ENCODE measurements at places on chromosomes 7 and 10.

DNA sequence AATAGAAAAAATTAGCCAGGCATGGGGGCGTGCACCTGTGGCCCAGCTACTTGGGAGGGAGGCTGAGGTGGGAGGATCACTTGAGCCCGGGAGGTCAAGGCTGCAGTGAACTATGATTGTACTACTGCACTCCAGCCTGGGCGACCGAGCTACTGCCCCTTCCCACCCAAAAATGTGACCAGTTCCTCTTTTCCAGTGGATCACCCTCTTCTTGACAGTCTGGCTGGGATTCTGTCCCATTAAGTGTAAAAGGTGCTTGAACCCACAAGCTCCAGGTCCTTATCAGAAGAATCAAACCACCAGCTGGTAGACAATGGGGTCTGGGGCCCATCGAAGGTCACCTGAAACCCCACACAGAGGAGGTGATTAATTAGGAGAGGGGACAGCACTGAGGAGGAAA is 14.1 kb downstream of the ATXN7L1 start:
- no peak for DNase-seq

DNA sequence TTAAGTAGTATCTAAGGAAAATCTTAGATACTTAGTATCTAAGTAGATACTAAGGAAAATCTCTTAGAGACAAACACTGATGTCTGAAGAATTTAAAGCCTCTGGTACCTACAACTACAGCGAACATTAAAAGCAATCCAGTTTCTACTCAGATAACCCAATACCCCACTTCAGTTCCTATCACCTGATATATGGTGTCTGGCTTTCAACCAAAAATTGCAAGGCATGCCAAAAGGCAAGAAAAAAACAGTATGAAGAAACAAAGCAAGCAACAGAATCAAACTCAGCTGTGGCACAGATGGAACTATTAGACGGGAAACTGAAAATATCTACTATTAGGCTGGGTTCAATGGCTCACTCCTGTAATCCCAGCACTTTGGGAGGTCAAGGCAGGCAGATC is 31.1 kb downstream of the ARHGAP12 start:
- no peak for DNase-seq

DNA sequence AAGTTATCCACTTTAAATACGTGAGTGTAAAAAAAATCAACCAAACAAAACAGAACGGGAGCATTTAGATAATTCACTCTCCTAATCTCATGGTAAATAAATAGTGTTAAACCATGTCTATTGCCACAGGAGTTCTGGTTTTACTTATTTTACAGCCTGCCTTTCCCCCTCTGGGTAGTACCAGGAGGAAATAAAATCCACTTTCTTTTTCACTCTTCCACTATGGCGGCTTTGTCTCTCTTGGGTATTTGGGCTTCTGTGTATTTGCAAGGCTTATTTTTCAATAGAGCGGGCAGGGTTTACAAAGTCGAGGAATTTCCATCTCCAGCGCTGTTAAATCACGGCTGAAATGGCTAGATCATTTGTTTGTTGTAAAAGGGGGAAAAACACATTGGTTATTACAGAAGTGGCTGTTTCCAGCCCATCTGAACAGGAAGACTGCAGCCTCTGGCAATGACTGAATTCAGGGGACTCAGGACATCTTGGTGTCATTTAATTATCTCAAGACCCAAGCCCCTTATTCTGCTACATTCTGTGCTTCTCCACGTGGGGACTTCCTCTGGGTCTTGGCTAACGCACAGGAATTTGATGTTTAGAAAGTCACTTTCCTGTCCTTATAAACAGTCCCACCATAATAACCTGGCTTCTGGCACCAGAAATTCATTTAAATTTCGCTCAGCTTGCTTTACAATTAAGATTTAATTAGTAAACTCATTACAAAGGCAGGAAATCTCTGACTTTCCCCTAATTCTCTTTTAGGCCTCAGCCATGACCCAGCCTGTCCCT is 323.9 kb downstream of the GATA3 start:
- DNase-seq: no peak

- no peak for DNase-seq
Observed at GRCh38 chr7:102453319-102453718, 11.3 kb downstream of the ALKBH4 start.

DNA sequence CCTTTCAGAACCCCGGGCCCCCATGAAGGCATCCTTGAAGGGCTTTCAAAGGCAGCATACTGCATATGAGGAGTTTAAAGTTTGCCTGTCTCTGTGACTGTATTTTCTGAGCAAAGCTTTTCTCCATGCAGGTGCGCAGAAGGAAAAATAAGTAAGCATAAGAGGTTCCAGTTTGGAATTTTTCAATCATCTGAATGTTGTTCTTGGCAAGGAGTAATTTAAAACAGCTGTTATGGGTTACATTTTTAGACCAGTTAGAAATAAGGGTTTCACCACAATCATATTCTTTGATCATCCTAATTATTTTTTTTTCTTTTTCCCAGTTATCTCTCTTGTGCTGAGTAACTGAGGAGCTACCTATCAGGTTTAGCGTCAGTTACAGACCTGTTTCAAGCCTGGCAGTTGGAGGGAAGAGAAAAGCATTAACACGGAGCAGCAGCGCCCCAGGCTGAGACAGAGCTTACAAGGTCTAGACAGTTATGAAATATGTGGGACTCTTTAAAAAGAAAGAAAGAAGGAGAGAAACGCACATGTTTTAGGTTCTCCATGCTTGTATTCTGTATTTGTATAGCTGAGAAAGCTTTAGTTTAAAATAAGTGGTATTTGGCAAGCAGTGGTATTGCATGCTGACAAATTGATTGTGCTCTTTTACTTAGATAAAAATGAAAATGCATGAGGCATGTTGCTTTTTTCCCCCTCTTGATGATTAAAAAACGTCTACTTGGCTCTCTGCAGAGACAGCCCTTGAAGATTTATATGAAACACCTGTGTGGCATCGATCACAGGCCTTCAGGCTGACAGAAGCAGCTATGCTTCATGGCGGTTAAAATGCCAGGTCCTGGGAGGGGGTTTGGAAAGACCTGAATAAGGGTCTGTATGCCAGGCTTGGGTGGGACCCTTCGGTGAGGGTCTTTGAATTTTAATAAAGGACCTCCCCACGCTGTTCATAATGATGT is 157.6 kb downstream of the GRK5 start:
- DNase-seq: no peak

DNA sequence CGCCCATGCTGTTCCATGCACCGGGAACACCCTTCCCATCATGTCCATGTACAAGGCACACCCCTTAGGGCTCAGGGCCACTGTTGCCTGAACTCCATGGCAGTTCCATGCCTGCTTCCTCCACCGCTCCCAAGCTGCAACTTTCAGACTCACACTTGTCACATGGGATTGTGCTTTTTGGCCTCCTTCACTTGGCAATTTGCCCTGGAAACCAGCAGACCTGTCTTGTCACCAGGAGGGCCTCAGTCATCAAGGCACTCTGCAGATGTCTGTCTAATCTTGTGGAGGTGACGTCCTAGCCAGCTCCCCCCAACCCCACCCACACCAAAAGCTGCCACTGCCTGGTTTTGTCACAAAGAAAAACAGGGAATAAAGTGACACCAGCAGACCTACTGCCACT is 47.5 kb downstream of the CARD11 start:
- DNase-seq: no peak

GRCh38 chr7:38189231-38189938 is 11.3 kb downstream of the STARD3NL start:
- no peak for DNase-seq

DNA sequence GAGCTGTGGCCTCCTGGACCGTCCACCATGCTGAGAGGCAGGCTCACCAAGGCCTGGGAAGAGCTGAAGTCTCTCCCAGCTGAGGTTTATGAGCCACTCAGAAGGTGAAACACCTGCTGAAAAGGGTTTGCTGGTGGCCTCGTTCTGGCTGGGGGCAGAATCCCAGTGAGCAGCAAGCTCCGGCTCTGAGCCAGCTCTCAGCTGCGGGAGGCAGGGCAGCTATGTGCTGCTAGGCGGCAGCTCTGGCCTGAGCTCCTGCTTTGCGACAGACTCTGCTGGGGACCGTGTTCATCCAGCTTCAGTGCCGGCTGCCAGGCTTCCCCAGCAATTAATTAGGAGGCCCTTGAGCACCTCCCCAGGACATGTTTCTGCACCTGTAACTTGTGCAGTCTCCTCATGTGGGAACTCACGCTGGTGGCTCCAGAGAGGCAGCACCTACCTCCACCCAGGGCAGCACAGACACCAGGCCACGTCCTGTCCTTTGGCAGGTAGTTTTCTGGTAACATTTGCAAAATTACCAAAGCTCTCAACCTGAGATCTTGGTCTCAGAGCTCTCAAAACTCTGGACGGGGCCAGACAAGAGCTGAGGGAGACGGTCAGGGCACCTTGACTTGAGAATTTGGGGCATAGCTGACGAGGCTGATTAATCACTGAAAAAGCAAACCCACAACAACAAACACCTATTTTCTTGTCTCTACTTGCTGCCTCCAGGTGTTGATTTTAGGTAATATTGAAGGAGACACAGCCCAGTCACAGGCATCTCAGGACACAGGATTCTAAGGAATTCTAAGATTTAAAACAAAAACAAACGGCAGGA is 185.0 kb downstream of the TCERG1L start:
- DNase-seq: no peak

DNA sequence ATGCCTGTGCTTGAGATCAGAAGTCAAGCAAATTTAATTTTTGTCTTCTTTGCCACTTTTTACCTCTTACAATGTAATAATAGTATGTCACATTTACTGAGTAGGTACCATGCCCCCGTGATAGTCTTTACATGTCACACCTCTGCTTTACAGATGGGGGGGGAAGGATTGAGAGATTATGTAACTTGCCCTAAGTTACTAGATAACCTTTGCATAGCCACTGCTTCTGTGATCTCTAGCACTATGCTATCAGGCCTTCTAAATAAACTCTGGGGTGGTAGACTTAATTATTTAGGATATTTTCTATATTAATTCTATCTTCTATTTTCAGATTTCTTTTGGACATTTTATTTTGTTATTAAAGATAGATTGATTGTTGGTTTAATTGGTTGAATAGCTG is 514.4 kb downstream of the SUGCT start:
- no peak for DNase-seq

DNA sequence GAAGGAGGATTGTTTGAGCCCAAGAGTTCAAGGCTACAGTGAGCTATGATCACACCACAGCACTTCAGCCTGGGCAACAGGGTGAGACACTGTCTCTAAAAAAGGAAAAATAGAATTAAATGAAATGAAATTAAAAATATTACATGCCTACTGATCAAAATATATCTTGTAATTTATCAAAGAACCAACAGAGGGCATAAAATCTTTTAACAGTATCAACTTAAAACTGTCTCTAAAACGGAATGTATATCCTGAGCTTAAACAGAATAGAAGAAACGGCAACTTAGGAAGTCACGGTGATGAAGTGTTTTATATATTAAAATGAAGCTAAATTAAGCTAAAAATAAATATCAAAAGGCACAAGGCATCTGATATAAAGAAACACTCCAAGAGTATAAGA is 78.8 kb downstream of the MTPAP start:
- DNase-seq: no peak

DNA sequence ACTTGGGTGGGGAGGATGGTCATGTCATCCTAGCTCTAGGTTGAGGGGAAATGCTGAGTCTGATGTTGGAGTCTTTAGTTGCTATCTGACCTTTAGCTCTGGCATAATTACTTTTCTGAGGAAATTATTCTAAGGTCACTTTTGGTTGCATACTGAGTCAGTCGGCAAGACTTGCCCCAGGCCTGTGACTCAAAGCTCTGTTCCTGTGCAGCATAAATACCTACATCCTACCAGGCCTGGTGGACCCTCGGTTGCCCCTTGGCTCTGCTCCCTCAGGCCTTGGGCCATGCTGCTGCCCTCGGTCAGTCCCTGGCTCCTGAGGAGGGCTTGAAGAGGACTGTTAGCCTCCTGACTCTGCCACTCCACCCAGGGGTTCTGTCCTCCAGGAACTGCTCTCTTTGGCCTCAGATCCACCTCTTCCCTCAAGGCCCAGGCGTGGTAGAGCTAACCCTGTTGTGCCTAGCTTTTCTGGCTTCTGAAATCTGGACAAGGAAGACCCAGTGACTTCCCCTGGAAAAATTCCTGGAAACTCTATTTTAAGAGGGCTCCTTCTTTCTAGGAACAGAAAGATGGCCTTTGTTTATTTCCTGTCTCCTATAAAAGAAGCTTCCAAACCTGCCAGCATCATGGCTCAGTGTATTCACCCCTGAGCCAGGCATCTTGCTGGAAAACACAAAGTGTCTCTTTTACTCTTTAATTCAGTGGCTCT is 71.2 kb downstream of the TMEM178B start:
- DNase-seq: no peak

DNA sequence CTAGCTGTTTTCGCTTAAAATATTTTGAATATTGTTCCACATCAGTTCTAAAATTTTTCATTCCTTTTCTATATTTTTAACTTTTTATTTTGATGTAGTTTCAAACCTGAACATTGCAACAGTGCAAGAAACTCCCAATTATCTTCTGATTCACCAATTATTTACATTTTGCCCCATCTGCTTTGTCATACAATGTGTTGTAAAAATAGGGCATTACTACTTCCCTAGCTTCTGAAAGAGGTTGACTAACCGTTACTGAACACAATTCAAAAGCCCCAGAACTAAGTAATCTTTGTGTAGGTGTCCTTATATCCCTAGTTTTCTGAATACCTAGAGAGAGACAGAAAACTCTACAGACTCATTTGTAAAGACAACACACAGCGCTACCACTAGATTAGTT is 86.7 kb downstream of the AVL9 start:
- no peak for DNase-seq

DNA sequence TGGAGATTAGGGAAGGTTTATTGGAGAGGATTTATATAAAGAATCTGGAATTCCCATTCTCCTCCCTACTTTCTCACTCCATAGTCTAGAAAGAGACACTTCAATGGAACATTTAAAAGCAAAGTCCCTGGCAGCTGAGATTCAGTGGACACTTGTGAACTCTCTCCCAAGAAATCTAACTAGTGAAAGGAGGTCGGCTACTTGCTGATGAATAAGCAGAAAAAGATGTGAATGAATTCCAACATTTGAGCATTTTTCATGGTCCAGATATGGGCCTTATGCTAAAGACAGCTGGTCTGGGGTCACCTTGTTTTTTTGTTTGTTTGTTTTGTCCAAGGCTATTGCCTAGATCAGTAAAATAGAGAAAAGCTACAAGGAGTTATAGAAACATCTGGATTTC is 141.1 kb upstream of the LRRTM3 start:
- no peak for DNase-seq

DNA sequence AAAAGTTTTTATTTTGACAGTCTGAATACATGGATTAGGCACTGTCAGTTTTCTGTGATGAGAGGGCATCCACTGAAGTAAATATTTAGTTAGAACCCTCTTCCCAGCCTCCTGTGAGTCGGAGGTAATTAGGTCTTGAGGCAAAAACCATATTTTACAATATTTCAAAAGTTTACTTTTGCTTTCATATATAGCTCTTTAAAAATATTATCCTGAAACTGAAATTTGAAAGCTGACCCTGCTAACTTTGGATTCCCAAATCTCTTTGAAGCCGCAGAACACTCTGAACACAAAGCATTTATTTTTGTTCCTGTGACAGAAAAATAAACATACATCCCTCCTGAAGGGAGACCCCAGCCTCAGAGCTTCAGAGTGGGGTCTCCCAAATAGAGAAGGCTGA is 317.4 kb downstream of the KIF20B start:
- no peak for DNase-seq

- peak; percentile 21 for DNase-seq
Observed at GRCh38 chr7:69739190-69739589, 140.9 kb downstream of the AUTS2 start.

GRCh38 chr7:105024734-105025133 is 10.7 kb downstream of the KMT2E start:
- DNase-seq: no peak

Measured in germinal center (tissue), 1 donor.